ENCODE measurements at places on chromosomes 6 and 20. TPM values are rescaled to one million over a fixed set of nuclear protein-coding genes. Genes with fewer than 3 reads are reported as not detected.

- DNase-seq, result no peak
Measured at GRCh38 chr6:163620670-163621330, 206.3 kb downstream of the QKI start.

- no peak for DNase-seq
Measured at GRCh38 chr6:25428758-25429317, 149.7 kb downstream of the CARMIL1 start.

DNA sequence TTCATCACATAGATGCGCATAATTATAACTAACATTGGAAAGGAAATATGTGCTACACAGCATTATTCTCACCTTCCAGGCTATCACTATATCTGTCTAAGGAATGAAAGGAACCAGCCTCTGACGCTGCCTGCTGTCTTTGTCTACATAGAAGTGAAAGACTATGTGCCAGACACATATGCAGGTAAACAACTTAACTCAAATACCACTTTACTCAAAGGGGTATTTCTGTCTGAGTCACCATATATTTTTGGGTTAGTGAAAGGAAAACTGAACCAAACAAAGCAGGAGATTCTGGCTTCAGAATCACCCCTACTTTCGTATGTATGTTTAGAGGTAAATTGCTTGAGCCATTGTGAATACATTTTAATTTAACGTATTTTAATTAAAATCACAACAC is 328.6 kb upstream of the PLCB4 start:
- DNase-seq, result no peak

GRCh38 chr6:11208854-11209253 is 23.6 kb downstream of the NEDD9 start:
- no peak for DNase-seq

SEMG1 gene
- total RNA-seq, result not detected

DNA sequence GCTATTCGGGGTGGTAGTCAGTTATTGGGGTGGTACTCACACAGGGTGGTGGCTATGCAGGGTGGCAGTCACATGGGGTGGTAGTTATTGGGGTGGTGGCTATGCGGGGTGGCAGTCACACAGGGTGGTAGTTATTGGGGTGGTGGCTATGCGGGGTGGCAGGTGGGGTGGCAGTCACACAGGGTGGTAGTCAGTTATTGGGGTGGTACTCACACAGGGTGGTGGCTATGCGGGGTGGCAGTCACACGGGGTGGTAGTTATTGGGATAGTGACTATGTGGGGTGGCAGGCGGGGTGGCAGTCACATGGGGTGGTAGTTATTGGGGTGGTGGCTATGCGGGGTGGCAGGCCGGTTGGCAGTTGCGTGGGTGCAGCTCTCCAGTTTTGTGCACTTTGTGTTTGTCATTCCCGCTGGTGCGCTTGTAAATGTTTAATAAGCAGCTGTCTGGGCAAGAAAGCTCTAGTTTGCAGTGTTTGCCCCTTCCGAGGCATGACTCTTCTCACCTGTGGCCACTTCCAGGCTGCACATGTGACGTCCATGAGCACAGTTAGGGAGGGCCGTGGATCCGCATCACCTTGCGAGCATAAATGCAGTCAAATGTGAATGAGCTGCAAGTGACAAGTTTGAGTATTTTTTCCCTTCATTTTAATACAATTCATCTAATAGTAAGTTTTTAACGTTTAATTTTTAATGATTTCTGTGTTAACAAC is 219.0 kb upstream of the CST7 start:
- DNase-seq, result no peak

- no peak for DNase-seq
Measured at GRCh38 chr6:158680015-158680414, 30.2 kb downstream of the SYTL3 start.

GRCh38 chr20:41228858-41229257 is 88.7 kb downstream of the ZHX3 start:
- DNase-seq, result no peak

- DNase-seq, result no peak
Measured at GRCh38 chr6:154605178-154605881, 94.8 kb upstream of the CNKSR3 start.

GRCh38 chr6:99618649-99619408 is 12.2 kb downstream of the PRDM13 start:
- DNase-seq, result no peak

All from natural killer cell (primary cell).